Panc1 (cell line): ENCODE measurements at places on chromosomes 6 and 20. TPM values are rescaled to one million over a fixed set of nuclear protein-coding genes. Genes with fewer than 3 reads are reported as not detected.

GRCh38 chr6:139448051-139448649, 73.7 kb upstream of the CITED2 start:
- DNase-seq: no peak

DNA sequence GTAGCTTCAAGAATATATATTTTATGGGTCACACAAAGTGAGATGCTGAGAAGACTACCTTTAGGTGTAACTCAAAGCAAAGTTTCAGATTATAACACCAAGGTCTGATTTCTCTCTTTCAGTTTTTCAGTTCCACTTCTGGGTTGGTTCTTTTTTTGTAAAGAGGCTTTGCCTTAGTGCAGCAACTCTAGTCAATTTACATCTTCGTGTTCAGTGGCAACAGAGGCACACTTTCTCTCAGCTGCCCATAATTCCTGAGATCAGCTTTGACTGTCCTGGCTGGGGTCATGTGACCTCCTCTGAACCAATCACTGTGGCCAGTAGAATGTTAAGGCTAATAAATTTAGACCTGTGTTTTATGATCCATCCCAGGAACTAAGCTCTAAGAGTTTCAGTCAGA, 120.2 kb downstream of the TINAG start:
- no peak for DNase-seq

DNA sequence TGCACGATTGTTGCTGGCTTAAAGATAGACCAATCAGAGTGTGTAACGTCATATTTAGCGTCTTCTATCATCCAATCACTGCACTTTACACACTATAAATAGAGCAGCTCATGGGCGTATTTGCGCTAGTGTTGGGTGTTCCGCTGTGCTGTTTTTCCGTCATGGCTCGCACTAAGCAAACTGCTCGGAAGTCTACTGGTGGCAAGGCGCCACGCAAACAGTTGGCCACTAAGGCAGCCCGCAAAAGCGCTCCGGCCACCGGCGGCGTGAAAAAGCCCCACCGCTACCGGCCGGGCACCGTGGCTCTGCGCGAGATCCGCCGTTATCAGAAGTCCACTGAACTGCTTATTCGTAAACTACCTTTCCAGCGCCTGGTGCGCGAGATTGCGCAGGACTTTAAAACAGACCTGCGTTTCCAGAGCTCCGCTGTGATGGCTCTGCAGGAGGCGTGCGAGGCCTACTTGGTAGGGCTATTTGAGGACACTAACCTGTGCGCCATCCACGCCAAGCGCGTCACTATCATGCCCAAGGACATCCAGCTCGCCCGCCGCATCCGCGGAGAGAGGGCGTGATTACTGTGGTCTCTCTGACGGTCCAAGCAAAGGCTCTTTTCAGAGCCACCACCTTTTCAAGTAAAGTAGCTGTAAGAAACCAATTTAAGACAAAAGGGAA, 57.9 kb downstream of the TRIM38 start:
- DNase-seq: no peak

- DNase-seq: no peak
These were observed 33.5 kb downstream of the DYNLT1 start for GRCh38 chr6:158611039-158611438.

GRCh38 chr6:85431271-85431670, 18.6 kb upstream of the NT5E start:
- no peak for DNase-seq

- DNase-seq: no peak
These were observed 28.9 kb downstream of the PREP start for GRCh38 chr6:105374010-105374420.

DNA sequence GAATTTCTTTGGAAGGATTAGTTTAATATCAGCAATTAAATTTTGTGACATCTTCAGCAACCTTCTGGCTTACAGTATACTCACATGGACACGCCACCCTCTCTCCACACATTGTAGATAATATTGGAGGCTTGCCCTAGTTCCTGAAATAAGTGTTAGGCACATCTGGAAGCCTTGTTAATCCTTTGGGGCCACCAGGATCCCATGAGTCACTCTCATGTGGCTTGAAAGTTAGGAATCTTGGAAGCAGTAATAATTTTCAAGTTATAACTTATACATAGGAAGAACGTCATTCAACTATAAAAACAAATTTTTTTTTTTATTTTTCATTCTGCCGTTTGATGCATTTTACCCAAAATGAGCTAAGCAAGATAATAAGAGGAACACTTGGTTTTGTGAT, 20.5 kb downstream of the LAMA4 start:
- DNase-seq: no peak

GRCh38 chr6:35064757-35065440, 76.2 kb downstream of the TCP11 start:
- DNase-seq: no peak

GRCh38 chr6:130677312-130677711, 149.9 kb upstream of the SMLR1 start:
- no peak for DNase-seq

- no peak for DNase-seq
These were observed 96.7 kb downstream of the HDGFL1 start for GRCh38 chr6:22666021-22666420.

GRCh38 chr6:127475135-127475822, 16.1 kb upstream of the KIAA0408 start:
- no peak for DNase-seq

- DNase-seq: no peak
These were observed 129.5 kb downstream of the NFATC2 start for GRCh38 chr20:51412951-51413481.

DNA sequence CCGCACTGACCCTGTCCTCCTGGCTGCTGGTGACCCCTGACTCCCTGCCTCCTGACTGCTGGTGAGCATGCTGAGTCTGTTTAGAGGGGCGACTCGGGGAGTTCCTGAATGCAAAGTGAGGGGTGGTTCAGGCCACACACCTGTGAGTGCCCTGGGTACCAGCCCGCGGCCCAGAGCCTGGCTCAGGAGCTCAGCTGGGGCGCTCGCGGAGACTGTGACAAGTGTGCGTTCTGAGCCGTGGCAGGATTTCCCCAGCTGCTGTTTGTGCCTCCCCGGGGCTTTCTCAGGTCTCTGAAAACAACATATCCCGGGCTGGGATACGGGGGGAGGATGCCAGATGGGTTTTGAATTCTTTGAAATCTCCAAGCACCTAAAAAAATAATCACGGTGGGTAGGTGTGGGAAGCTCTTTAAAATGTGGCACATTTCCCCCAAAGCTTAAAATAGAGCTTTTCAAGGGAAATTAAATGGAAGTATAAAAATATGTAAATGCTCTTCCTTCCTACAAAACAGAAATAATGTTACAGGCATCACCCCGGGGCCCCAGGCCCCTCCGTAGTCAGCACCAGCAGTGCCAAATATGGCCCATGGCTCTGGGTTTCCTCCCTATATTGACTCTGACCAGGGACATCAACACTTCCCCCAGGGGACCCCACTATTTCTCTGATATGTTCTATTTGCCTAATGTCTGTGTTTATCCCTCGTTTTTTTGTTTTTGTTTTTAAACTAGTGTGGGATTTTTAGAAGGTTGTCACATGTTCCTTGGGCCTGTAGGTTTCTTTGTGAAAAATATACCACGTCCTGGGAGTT, 49.9 kb upstream of the TAGAP start:
- DNase-seq: no peak

DNA sequence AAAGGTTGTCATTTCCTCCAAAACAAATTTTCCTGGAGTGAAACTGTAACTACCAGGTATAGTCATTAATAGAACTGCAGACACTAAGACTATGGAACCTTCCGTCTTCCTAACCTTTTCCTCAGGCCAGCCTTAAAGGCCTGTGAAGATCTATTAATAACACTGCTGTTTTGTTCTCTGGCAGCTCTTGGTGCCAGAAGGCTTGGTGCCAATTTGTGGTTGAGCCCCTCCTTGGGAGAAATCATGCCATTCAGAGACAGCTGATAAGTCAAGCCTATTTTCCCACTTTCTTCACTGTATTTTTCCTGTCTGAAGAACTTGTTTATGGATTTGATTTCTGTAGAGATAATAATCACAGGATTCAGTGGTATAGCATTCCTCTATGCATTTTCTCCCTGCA, 64.8 kb downstream of the HCRTR2 start:
- no peak for DNase-seq

DNA sequence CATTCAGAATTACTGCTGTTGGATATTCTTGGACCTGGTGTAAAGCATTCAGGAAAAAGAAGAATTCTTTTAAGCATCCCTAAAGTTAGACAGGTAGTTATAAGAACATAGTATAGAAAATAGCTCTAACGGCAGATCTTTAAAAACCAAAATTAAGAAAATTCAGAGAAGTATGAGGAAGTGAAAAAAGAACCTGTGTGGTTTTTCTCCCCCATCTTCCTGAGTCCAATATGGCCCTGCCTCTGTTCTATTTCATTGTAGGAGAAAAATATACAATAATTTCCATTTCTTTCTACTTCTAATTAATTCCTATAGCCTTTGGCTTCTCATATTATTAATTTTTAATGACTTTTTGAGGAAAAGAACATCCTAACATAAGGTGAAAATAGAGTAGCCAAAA, 47.1 kb downstream of the FHL5 start:
- DNase-seq: no peak

The GRIK2 gene
- 6.6 TPM for total RNA-seq

The CLPSL1 gene
- not detected for total RNA-seq

The GUCA1A gene
- total RNA-seq: not detected

The CCN6 gene
- 3.0 TPM for total RNA-seq

The FNDC11 gene
- 1.3 TPM for total RNA-seq

The GJA10 gene
- not detected for total RNA-seq

The HLA-DOB gene
- 0.39 TPM for total RNA-seq
